ENCODE measurements at places on chromosomes 7 and 10.

DNA sequence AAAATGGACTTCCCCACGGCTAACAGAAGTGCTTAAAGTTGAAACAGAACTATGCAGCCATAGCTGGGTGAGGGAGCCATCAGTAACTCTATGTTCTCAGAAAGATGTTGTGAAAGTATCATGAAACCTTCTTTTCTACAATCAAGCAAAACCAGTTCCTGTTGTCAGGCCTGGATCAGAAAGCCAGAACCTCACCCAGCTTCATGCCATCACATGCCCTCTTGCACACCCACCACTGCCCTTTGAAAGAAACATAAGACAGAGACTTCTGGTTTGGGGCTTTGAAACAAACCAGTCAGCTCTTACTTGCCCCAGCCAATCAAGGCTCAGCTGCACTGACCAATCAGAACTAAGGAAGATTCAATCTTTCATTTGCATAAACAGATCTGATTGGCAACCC lies 230.8 kb upstream of the FERD3L start:
- no peak for DNase-seq

- DNase-seq: no peak
Measured at GRCh38 chr7:150388709-150389531, 9.8 kb downstream of the ZNF775 start.

DNA sequence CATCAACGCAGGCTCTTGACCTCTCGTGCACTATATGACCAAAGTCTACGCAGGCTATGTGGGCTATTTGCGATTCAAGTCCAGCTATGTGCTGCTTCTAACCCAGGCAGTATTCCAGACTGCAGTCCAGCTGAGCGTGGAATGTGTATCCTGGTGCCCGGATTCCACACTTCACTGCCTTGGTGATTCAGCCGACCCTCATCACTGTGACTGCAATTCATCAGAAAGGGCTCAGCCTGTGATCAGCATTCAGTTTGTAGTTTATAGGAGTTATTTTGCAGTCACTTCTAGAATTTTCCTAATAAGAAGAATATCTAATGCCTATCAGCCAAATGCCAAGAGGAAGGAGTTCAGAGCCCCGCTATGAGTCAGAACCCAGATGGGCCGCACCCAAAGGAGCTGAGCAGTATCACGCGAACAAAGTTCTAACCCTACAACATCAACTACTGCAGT lies 119.8 kb upstream of the LANCL2 start:
- DNase-seq: no peak

GRCh38 chr10:102643336-102644065 lies 778 bp upstream of the TRIM8 start:
- DNase-seq: no peak

DNA sequence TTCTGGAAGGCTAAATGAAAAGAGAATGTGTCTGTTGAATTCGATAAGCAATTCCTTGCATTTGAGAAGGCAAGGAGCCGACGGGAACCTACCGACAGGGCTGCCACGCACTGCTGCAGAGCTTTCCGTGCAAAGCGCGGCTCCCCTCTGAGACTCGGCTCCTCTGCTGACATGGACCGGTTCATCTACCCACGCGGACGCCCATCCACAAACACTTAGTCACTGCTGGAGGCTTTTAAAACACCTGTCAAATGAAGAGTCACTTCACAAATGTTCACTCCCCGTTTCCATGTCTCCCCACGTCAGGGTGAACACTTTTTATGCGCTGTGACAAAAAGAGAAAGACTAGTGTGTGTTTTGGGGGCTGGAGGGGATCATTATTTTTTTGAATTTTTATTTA lies 32.0 kb downstream of the AMZ1 start:
- no peak for DNase-seq

DNA sequence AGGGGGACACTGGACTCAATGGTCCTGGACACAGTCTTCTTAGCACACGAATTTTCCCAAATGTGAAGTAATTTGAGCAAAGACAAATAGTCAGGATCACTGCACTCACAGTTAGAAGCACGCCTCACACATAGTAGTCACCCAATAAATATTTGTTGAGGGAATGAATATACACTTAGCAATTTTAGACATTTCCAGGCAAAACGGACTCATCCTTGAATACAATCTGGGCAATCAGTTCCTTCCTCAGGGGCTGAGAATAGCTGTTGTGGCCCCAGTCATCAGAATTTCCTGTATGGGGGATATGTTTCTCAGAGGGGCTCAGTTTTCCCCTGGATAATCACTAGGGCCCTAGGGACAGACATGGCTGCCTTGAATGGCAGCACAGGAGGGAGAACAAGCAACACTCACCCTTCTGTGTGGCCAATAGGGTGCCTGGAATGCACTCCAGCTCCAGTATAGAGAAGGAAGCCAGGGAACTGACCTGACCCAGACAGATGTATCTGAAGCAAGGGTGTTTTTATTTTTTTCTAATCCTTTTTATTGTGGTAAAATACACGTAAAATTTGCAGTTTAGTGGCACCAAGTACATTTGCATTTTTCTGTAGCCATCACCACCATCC lies 282.7 kb upstream of the ZNF32 start:
- no peak for DNase-seq
